ENCODE measurements at places on chromosomes 3 and 15.

- peak; percentile 64 for DNase-seq
These were observed 81.9 kb upstream of the CTNNB1 start for GRCh38 chr3:41117398-41117870.

DNA sequence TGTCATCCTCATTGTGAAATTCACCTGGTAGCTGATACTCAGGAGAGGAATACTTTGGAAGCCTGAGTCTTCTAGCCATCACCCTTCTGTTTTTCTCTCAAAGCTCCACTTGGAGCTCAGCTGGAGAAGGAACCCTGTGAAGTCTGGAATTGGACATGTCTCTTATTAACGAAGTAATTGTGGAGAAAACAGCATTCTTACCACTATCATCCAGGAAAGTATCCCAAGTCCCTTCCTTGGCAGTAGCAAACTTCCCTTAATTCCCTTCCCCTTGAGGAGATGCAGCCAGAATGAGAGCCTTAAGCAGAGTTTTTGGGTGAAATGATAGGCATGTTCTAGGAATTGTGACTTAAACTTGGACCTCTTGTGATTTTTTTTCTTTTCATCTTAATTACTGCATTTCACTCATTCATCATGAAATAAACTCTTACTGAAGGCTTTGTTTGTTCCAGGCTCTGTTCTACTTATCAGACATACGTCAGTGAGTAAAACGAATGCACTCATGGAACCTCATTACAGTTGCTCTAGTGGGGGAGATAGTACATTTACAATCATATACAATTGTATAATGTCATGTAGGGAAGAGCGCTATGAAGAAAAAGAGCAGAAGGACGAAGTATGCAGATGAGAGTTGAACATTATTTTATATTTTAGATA lies 30.5 kb upstream of the TCF12 start:
- DNase-seq = peak; percentile 30

DNA sequence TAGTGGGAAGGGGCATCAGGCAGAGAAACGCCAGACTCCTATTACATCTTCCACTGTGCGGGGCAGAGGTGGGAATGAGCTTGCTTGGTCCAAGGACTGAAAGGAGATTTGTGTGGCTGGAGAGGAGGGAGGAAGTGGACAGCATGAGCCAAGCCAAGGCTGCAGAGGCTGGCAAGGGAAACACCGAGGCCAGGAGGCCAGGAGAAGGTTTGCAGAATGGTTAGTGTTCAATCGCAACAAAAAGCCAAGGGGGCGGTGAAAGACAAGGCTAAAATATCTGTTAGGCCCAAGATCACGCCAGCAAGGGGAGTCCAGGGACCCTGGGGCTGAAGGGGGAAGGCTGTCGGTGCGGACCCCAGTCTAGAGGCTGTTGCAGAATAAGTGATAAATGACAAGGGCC lies 75.8 kb downstream of the CPN2 start:
- no peak for DNase-seq

DNA sequence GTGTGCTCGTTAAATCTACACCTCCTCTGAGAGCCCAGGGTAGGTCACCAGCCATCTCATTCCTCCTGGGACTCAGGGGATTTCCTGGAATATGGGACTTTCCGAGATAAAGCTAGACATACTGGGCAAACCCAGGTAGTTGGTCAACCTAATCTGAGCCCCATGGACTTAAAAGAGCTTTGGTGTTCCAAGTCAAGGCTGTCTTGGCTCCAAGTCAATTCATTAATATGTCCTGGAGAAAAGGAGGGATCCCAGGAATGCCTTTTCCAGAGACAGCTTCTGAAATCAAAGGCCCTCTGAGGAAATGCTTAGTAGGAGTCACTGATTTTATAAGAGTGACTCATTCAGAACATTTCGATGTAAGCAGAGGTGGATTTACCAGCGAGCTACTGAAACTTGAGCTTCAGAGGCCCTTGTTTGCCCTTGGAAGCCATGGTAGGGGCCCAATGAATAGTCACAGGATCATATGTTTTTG lies 137.3 kb upstream of the UBE2E1 start:
- DNase-seq = no peak

Measured in cardiac muscle cell (in vitro differentiated cells and primary cell).